ENCODE measurements at places on chromosomes 3 and 15.
A peak's percentile ranks its signal among the peaks of the same experiment; 100 is the strongest.

DNA sequence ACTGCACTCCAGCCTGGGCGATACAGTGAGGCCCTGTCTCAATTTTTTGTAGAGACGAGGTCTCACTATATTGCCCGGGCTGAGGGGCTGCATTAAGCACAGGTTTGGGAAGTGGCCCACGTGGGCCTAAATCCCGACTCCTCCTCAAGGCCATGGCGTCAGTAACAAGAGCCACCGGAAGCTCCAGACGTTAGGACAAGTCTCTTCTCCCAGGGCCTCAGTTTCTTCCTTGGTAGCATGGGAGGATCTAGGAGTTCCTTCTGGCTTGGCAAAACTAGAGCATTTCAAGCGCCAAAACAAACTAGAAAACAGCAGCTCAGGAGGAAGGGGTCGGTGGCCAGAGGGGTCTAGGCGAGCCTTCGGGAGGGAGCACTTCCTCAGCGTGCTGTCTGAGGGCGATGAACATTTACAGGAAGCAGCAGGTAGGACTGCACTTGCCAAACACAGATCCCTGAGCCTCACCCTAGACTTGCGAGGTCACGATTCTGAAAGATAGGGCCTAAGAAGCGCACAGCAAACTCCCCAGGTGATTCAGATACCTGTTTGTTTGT lies 536 bp downstream of the SNAPC5 start:
- DNase-seq, result no peak

DNA sequence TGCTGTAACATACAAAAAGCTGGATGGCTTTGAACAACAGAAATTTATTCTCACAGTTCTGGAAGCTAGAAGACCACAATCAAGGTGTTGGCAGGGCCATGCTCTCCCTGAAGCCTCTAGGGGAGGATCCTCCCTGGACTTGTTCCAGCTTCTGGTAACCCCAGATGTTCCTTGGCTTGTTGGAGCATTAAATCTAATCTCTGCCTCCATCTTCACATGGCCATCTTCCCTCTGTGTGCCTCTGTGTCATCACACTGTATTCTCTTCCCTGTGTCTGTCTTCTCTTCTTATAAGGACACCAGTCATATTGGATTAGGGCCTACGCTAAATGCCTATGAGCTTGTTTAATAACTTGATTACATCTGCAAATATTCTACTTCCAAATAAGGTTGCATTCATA lies 109.5 kb downstream of the STAG1 start:
- no peak for DNase-seq

DNA sequence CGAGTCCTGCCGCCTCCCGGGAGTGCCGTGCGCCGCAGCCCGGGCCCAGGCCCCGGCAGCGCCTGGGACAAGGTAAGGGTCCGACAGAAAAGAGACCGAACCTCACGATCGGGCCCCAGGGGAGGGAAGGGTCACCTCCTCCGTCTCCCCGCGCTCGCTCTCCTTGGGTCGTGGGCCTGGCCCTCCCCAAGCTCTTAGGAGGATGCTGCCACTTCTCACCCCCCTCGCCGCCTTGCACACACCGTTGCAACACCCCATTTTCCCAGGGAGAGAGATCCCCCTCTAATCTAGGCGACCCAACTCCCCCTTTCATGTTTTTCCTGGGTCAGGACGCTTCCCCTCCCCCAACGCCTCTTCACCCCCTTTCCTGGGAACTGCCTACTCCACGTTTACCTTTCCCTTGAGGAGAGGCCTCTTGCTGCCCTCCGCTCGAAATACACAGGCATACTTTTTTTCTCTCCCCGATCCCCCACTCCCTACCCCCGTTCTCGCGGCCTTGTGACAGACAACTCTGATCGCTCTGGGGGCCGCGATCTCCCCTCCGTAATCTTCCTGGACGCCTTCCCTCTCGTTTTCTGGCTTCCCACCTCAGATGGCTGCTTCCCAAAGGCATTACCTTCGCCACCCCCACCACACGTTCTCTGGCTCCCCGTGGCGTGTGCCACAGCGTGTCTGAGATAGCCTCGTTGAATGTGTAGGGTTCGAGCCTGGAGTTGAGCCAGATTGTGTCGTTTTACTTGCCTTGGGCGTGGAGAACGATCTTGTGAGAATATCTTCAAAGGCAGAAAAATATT lies 688 bp downstream of the SETD5 start:
- peak; percentile 7 for DNase-seq

- DNase-seq, result no peak
These were observed 4.6 kb upstream of the CIDEC start for GRCh38 chr3:9884555-9885165.

All from activated naive CD8-positive, alpha-beta T cell treated with anti-CD3 and anti-CD28 coated beads, Interleukin-2, amount 50 U/mL, for 16 hours (primary cell).